ENCODE measurements at places on chromosomes 12 and 14.
A peak's percentile ranks its signal among the peaks of the same experiment; 100 is the strongest.

- peak; percentile 58 for DNase-seq
These were observed 11.9 kb downstream of the RARG start for GRCh38 chr12:53219956-53220693.

DNA sequence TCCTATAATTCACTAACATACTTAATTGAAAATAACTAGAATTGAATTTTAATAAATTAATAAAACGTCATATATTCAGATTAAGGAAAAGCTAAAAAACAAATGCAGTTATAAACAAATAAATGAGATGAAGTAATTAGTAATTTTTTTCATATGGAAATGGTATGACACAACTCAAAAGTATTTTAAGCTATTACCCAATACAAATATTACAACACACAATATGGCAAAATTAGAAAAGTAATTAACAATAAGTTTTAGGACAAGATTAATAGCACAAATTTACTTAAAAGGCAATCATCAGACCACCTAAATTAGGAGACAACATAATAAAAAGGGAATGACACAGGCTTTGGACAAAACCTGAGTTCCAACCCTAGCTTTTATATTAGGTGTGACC is 81.7 kb downstream of the EEA1 start:
- no peak for DNase-seq

DNA sequence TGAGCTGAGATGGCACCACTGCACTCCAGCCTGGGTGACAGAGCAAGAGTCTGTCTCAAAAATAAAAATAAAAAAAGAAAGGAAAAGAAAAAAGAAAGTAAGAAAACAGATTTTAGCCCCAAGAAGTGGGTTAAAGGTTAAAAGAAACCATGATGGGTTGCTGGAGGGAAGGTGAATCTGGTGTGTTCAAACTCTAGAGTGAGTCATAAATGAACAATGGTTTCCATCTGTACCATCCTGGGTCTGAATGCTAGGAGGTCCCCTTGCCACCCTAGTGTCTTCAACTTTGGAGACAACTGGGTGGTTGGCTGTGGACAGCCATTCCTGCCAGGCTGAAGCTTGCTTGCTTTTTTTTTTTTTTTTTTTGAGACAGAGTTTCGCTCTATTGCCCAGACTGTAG is 1.6 kb upstream of the RPS26 start:
- DNase-seq, result no peak

DNA sequence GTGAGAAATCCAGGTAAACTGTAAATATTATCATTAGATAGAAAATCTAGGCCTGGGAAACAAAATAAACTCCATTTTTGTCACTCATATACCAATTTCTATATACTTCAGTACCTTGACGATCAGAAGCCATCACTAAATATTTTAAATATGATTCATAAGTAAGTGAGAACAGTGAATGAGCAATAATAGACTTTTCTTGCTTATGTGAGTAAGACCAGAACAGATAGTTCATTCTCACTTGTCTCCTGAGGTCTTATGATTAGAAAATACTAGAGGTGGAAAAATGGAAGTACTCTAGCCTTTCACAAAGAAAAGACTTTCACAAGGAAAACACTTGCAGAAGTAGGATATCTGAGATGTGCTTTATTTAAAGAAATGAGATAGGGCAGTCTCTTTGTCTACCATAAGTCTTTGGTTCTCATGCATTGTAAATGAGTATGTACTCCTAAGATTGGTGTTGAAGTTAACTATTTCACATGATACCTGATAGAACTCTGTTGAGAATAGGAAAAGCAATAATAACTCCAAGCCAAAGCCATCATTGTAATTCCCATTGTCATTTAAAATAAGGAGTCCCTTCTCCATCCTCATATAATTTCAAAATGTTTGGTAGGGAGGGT is 10.1 kb upstream of the SMCO3 start:
- DNase-seq, result no peak

GRCh38 chr12:80829767-80830166 is 108.0 kb downstream of the LIN7A start:
- DNase-seq, result no peak

- DNase-seq, result no peak
These were observed 155.5 kb downstream of the ZFP36L1 start for GRCh38 chr14:68637106-68638021.

DNA sequence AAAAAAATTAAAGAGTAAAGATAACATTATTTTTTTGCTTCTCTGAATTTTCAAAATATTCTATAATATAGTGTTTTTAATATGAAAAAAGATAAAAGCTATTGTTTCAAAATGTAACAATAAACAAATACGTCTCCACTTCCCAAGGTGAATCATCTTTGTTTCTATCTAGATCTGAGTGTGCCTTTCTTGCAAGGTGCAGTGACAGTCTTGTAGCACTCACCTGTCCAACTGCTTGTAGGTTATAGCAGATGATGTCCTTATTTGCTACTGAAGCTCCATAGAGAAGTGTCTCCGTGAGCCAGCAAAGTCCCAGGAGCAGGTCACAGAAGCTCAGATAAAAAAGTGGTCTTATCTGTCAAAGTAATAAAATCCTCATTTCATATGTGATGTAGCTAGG is 21.4 kb downstream of the TMEM116 start:
- DNase-seq, result no peak

DNA sequence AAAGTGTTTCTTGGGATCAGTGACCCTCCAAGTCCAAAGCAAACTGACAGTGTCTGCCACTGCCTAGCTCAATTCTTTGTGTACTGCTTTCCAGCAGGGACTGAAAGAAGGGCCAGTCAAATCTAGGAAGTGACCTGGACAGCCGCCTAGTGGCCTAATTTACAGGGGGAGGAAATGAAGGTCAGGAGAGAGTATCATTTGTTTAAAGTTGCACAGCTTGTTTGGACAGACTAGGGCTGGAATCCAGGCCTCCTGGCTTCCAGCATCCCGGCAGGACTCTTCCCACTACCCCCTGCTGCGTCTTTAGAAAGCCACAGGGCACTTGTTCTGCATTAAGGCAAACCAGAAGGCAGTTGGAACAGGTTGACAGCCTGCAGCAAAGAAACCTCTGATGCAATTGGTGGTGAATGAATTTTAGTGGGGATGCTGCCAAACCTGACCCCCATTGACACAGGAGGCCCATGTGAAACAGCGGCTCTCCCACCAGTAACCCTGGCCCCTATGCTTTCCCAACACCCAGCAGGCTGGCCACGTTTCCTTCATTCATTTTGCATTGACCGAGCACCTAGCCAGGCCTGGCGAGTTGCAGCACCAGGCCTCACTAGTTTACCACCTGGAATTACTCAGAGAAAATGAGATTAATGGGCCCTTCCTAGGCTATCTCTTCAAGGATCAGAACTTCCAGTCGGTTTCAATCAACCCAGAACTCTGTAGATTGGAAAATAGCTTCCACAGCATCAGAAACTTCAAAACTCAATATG is 28.2 kb downstream of the GALNT16 start:
- DNase-seq, result no peak

DNA sequence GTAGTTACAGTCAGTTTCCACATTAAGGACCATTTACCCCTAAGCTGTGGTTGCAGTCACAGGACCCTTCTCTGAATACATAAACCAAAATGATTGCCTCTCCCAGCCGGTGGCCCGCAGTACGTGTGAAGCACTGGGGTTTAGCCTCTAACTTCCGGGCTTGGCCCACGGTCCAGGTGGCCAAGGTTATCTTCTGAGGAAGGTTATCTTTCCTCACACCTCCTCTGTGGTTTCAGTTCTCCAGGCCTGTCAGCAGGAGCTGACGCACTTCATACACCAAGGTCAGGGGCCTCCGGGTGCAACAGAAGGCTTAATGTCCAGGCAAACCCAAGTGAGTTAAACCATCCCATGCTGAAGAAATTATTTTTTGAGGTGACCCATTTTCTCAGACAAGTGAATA is 291.0 kb upstream of the FKBP4 start:
- no peak for DNase-seq

DNA sequence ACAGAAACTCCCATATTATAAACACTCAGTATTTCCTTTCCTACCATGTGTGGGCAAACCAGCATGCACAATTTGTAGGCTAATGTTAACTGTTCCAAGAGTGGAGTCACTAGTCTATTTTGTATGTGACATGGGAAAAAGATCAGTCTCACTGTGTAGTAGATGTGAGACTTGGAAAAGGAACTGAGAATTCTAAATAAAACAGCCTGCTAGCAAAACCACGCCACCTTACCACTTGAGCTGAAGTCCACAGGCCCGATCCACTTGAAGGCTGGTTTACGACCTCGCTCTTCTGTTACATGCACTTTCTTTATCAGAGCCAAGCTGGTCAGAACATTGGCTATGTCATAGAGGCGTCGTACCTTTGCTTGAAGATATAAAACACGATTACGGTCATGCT is 22.5 kb downstream of the E2F7 start:
- no peak for DNase-seq

DNA sequence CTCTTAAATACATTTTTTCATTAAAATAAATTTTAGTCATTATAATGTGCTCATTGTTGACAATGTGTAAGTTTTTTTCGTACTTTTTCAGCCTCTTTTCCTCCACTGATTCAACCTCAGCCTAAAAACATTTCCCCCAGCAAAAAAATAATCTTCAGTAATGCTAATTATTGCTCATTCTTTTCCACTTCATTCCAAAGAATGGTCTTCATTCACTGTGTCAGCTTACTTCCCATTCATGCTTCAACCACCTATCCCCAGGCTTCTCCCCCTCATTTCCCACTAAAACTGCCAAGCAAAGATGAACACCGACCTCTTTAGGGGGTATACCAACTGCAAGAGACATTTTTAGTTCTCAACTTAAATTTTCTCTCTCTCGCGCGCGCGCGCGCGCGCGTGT is 2.7 kb upstream of the IPO8 start:
- DNase-seq, result no peak

GRCh38 chr14:91509083-91509877 is 830 bp downstream of the PPP4R3A start:
- no peak for DNase-seq

- DNase-seq, result no peak
These were observed 6.7 kb downstream of the HDAC7 start for GRCh38 chr12:47812797-47813510.

GRCh38 chr12:129830796-129831195 is 73.0 kb downstream of the TMEM132D start:
- no peak for DNase-seq

GRCh38 chr12:27766587-27766986 is 13.4 kb upstream of the KLHL42 start:
- DNase-seq, result no peak

All from NCI-H774 (cell line).